Ovary (tissue), 10 donors: ENCODE measurements at places on chromosomes 13 and 19.
A peak's percentile ranks its signal among the peaks of the same experiment; 100 is the strongest.

DNA sequence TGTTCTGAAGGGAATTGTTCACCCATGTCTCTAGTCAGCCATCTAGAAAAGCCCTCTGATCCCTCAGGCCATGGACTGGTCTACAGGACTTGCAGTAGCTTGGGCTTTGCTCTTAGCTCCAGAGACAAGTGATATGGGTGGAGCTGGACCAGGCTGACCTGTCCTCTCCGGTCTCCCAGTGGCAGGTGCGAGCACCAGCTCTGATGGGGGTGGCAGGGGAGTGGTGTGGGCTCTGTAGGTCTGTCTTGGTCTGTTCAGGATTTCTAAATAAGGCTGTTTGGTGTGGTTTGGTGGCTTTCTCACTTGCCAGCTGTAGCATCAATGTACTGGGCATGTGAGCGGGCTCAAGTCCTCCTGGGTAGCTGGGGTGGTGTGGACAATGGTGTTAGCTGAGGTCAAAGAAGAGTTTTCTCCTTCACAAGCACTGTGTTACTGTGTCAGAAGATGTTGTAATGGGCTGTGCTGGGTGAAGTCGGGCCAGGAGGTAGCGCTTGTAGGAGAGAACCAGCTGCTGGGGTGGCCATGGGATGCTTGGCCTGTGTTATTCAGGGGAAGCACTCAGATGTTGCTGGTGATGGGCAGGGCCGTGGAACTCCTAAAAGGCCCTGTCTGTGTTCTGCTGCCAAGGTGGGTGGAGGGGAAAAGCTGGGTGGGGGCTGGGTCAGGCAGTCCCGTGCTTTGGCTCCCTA is 16.9 kb downstream of the GPC6 start:
- DNase-seq = peak; percentile 22

- peak; percentile 92 for DNase-seq
Observed at GRCh38 chr19:53254411-53255341, at the start of gene ZNF677. TSS of gene ZNF677 (minus strand) at chr19:53254873. CDS start at chr19:53251550, 3,323 bp downstream.

DNA sequence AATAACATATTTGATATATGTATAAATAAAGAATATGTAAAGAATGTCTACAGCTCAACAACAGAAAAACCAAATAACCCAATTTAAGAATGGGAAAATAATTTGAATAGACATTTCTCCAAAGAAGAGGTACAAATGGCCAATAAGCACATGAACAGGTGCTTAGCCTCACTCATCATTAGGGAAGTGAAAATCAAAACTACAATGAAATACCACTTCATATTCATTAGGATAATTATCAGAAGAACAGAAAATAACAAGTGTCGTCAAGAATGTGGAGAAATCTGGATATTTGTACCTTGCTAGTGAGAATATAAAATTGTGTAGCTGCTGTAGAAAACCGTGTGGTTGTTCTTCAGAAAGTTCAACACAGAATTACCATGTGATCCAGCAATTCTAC is 8.4 kb upstream of the SUPT20H start:
- DNase-seq = no peak

DNA sequence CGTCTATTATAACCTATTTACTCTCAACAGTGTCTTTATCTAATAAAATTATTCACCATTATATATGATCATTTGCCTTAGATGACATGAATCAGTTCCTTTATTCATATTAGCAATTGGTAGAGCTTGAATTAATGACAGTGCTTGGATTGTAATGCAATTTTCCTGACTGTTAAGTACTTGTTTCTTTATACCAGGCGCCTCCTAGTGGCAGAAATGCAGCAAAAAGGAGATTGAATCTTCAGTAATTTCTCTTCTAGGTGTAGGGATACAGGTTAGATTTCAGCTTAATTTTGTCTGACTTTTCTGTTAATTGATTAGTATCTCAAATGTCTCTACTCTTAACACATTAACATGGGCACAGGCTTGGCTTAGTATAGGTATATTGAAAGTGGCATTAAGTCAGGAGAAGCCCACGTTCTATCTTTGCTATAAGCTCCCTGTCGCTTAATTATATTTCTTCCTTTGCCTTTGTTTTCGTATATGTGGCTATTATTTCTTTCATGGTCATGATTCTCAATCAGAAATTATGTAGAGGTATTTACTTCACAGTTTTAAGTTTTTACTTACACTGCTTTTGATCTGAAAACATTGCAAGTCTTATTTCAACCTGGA is 9.1 kb upstream of the LHFPL6 start:
- peak; percentile 58 for DNase-seq

- DNase-seq = no peak
Observed at GRCh38 chr19:48158210-48158790, 11.8 kb downstream of the LIG1 start.

DNA sequence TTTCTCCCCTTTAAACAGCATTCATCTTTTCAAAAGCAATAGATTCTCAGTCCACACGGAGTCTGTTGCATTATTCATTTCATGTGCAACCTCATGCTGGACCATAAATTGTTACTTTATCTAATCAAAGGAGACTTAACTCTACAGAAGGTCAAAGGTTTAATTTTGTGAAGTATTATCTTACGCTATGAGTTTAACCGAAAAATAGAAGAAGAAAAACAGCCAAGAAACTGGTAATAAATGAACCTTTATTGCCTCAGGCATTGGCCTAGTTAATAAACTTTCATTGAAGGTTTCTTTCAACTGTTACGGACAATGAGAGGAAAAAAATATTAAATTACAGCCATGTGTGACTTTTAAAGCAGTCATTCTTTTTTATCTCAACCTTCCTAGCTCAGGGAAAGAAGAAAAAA is 223.6 kb downstream of the DACH1 start:
- DNase-seq = no peak

DNA sequence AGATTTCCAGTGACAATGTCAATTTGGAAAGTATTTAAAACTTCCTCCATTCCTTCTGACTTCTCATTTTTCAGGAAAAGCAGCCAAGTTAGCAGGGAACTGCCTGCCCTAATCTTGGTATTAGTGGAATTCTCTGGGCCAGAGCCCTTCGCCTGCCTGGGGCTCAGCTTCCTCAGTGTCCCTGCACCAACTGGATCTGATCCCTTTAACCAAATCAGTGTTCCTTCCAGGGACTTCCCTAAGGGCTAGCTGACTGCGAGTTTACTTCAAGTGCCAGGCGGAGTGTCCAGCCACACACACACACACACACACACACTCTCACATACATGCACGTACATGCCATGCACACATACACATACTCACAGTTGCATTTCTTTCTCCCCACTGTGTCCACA is 20.0 kb downstream of the RAB20 start:
- DNase-seq = no peak
